Activated CD8-positive, alpha-beta T cell treated with anti-CD3 and anti-CD28 coated beads, Interleukin-2, amount 10 ng/mL, durations not matched to agents 7 days and 5 days (primary cell): ENCODE measurements at places on chromosomes 11 and 22. TPM values are rescaled to one million over a fixed set of nuclear protein-coding genes. Genes with fewer than 3 reads are reported as not detected.

The DNAJB7 gene
- total RNA-seq: not detected

- H3K4me1 ChIP-seq: peaks cover 4% of the 10 kb centered on the region
- no peak overlapping the region for H3K27ac ChIP-seq
- peak; percentile 25 for DNase-seq
- no peak overlapping the region for H3K4me3 ChIP-seq
- no peaks in the 10 kb centered on the region for H3K27me3 ChIP-seq
These were observed 2084.3 kb downstream of the LRRC4C start for GRCh38 chr11:39374963-39375698.

The OR4A16 gene
- total RNA-seq: not detected

The DDI1 gene
- total RNA-seq: not detected
